ENCODE measurements at places on chromosomes 11 and 22.

- DNase-seq, result no peak
These were observed 27.2 kb downstream of the ARHGEF12 start for GRCh38 chr11:120363436-120363835.

DNA sequence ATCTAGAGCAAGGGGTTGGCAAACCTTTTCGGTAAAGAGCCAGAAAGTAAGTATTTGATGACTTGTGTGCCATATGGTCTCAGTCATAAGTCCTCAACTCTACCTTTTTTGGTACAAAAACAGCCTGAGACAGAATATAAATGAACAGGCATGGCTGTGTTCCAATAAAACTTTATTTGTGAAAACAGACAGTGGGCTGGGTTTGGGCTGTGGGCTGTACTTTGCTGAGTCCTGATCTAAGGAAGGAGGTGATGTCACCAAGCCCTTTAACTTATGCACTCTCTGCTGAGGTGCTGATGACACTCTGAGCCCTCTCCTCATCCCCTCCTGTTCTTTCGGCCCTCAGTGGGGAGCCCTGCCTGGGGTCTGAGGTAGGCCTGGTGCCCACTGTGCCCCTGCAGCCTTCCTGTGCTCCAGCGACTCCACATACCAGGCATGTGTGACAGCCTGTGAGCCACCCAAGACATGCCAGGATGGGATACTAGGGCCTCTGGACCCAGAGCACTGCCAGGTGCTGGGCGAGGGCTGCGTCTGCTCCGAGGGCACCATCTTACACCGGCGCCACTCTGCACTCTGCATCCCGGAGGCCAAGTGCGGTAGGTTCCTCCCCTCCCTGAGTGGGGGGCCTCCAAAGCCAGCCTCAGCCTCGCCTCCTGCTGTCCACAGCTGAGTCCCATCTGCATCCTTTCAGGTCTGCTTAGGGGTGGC, 85.9 kb upstream of the MYOD1 start:
- DNase-seq, result no peak

GRCh38 chr11:35787013-35787504, 124.5 kb downstream of the TRIM44 start:
- DNase-seq, result no peak

DNA sequence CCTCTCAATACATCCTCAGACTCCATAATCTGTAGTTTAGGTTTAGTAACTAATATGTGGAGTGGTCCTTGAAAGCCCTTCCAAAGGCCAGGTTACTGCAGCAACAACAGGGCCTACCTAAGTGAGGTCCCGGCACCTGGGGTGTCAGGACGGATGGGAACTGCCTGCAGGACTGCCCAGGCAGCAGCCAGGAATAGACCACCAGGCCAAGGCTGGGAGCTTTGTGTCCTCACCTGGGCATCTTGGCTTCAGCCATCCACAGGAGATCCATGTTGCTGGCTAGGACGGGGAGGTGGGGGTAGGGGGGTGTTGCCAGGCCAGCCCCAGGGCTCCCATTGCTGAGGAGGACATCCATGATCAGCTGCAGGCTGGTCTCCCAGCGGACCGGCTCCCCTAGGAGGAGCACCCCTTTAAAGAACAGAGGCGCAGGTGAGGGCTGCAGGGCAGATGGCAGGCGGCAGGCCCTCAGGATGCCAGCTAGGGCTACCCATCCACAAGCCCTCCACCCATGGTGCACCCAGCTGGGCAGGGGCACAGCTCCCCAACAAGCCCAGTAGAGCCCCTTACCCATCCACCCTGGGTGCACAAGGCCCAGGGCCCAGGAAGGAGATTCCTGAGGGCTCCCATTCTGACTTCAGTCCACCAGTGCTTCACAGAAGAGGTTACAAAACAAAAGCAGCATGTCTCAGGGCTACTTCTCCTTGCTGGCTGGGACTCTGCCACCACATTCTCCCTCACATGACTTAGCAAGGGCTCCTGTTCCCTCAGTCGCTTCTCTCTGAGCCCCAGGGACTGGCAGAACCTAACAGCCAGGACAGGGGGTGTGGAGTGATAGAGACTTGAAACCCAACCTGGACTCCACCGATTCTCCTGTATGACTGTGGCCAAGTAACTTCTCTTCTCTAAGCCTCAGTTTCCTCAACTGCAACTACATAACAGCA, 18.0 kb downstream of the HDHD5 start:
- DNase-seq, result no peak

GRCh38 chr11:102081313-102081712, 28.9 kb upstream of the YAP1 start:
- no peak for DNase-seq

- DNase-seq, result no peak
These were observed 587.7 kb downstream of the BRD1 start for GRCh38 chr22:49240016-49240380.

DNA sequence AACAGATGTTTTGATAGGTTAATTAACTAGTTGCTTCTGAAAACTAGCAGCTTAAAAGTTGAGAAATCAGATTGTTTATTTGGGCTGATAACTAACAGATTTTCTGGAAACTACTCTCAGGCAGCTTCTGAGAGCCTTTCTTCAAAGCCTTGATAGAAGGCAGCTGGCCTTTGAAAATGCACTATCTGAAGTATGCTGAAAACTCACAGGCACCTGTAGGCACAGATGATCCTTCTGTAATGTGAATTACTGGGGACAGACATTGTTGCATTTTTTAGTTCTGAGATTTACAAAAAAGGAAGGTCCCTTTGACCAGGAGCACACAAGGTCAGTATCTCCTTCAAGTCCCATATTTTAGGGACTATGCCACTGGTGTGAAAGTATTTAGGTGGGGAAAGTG, 460.8 kb upstream of the CNTN5 start:
- no peak for DNase-seq

DNA sequence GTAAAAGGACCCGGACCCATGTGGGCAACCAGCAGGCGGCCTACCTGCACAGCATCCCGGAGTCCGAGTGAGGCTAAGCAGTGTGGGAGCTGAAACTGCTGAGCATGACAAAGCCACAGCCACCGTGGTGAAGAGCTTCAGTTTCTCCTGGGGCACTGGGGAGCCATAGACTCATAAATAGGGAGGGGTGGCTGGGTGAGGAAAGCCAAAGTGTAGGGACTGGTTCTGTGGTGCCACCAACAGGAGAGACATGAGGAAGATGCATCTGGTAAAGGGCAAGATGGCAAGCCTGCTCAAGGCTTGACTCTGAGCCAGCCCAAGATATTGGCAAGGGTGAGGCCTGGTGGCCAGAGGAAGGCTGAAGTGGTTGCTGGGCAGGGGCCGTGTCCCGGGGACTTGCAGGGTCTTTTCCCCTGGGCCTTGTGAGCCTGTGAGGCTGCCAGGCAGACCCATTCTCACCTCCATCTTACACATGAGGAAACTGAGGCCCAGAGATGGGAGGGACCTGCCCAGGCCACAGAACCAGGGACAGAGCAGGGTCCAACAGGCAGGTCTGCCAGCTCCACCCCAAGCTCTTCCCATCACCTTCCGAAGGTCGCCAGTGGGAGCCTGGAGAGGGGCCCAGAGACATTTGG, 30.4 kb downstream of the CYTH4 start:
- no peak for DNase-seq

GRCh38 chr11:82527081-82527584, 206.5 kb downstream of the FAM181B start:
- DNase-seq, result no peak

DNA sequence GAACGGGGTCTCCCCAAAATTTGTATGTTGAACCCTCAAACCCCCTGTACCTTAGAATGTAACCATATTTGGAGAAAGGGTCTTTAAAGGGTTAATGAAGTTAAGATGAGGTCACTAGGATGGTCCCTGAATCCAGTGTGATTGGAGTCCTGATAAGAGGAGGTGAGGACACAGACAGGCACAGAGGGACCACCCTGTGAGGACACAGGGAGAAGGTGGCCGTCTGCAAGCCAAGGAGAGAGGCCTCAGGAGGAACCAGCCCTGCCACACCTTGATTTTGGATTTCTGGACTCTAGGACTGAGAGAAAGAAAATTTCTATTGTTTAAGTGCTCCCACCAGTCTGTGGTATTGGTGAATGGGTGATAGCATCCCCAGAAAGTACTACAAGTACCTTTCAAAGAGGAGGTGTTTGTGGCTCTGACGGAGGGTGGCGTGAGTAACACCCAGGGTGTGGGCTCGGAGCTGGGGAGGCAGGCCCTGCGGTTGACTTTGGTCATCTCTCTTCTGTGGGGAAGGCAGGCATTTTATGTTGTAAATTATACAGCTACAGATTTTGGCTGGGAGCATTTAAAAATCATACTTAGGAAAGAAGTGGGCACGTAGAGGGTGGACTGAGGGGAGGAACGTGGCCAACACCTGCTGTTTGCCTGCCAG, 13.8 kb downstream of the MRGPRF start:
- peak; percentile 22 for DNase-seq

GRCh38 chr11:12182302-12182675, 71.9 kb downstream of the MICAL2 start:
- DNase-seq, result no peak

- no peak for DNase-seq
These were observed 539 bp downstream of the EIF4ENIF1 start for GRCh38 chr22:31488988-31489617.

DNA sequence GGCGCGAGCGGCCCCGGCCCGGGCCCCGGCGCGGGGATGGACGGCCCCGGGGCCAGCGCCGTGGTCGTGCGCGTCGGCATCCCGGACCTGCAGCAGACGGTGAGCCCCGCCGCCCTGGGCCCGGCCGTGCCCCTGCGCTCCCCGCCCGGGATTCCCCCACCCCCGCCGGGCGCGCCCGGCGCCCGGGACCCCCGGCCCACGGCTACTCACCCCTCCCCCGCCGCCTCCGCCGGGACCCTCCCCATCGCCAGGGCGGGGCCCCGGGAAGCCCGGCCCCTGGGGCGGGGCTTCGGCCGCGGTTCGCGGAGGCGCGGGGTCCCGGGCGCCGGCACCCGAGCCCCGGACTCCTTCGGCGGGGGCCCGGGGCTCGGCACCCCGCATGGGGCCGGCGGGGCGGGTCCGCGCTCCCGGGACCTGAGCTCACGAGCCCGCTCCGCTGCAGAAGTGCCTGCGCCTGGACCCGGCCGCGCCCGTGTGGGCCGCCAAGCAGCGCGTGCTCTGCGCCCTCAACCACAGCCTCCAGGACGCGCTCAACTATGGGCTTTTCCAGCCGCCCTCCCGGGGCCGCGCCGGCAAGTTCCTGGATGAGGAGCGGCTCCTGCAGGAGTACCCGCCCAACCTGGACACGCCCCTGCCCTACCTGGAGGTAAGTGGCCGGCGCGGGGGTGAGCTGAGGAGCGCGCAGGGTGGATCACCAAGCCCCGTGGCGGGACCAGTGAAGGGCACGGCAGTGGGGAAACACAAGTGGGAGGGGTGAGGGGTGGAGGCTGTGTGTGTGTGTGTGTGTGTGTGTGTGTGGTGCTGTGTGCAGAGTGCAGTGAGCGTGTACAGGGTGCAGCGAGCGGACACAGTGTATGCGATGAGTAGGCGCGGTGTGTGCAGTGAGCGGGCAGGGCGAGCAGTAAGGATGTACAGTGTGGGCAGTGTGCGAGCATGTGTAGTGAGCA, 2.3 kb downstream of the SHANK3 start:
- no peak for DNase-seq

GRCh38 chr22:19819911-19820879, 34.5 kb downstream of the GNB1L start:
- no peak for DNase-seq

GRCh38 chr11:35549787-35550186, 24.4 kb upstream of the PAMR1 start:
- DNase-seq, result no peak

DNA sequence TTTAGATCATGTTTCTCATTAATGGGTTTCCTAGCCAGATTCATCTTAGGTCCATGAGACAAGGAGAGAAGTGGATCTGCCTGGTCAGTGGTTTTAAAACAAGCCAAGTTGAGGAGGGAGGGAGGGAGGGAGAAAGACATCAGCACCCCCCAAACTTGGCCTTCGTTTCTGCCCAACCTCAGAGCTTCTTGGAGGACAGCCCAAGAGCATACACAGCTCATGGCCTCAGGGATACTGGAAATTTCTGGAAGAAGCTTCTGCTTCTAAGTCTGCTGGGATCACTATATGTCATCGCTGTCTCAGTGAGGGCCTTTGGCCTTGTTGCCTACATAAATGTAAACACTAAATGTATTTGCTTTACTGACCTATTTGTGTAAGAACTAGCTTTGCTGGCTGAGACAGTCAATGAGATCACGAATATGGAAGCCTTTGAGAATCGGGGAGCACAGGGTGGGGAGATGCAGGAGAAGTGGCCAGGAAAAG, 375.1 kb downstream of the BUD13 start:
- DNase-seq, result no peak

DNA sequence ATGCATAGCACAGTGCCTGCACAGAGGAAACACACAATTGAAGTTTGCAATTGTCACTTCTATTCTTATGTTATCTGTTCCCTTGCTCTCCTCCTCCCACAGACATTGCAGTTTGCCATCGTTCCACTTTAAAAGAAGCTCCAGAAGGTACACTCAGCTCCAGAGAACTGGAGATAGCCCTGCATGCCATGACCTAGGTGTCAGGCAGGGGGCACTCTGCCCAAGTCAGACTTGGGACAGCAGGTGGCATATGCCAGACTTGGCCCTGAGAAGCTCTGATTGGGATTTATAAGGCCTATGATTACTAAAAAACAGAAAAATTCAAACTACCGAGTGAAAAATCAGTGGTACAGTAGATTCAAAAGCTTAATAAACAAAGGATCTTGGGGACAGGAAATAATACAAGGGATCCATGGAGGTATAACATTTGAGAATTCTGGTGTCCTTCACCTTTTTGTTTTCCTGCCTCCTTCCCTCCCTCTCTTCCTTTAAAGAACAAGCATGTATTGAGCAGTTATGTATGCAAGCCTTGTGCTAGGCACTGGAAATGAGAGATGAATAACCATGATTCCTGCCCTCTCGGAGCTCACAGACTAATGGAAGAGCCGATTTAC, 40.0 kb downstream of the TENM4 start:
- DNase-seq, result no peak

GRCh38 chr22:19321757-19322156, 30.2 kb upstream of the CLTCL1 start:
- DNase-seq, result no peak

- DNase-seq, result no peak
These were observed 215.7 kb downstream of the CSNK2A3 start for GRCh38 chr11:11137339-11137738.
